HAP-1 (cell line): ENCODE measurements at places on chromosomes 16 and 17.
A peak's percentile ranks its signal among the peaks of the same experiment; 100 is the strongest.

GRCh38 chr17:35088356-35088880 lies 24.9 kb upstream of the RFFL start:
- DNase-seq: peak; percentile 33

DNA sequence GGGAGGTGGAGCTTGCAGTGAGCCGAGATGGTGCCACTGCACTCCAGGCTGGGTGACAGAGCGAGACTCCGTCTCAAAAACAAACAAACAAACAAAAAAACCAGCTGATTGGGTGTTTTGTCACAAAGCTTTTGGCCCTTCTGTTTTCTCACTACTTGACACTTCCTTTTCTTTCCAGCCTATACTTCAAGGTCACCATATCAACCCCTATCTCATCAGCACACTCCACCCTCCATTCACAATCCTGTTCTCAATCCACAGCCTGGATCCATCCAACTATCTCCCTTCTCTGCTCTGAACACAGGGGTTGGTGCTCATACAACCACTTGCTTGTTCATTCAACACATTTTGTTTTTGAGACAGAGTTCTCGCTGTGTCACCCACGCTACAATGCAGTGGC lies 6.6 kb upstream of the MED11 start:
- DNase-seq: no peak

DNA sequence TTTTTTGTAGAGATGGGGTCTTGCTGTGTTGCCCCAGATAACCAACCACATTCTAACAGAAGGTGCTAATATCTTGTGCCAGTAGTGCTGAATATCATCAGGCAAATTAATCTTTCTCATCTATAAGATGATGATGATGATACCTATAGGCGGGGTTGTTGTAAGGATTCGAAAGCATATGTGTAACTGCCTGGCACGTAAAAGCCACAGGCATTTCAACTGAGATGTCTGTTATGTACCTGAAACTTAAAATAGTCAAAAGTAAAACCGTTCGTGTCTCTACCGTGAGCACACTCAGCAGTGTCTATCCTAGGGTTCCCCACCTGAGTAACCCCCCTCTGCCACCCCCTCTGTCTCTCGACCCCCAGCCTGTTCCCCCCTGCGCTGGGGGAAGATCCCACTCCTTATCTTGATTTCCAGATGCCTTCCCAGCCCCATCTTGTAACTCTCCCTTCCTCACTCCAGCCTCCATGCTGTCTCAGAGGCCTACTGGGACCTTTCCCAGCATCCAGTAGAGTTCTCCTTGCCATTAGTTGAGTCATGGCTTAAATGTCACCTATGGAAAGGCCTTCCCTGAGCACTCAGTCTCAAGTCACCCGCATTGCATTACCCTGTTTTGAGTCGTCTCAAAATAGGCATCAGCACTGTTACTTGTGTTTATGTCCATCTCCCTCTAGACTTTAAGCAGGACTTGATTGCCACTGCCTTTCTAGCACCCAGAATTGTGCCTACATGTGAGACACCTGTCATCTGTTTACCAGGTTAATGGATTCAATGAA lies 34.1 kb downstream of the CDRT15 start:
- DNase-seq: no peak

GRCh38 chr17:28402224-28402630 lies 3.8 kb downstream of the SLC46A1 start:
- no peak for DNase-seq

DNA sequence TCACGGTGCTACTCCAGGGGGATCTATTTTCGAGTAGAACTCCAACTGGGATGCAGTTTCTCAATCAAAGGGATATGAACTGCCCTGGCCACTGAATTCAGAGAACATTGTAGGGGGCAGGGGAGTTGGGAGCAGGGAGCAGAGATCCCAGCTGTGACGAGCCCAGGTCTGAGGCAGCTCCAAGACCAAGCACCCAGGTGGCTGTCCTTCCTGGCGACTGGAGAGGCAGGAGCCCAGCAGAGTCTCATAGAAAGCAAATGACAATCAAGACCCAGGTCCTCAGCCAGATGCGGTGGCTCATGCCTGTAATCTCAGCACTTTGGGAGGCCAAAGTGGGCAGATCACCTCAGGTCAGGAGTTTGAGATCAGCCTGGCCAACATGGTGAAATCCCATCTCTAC lies 60.1 kb downstream of the TK2 start:
- no peak for DNase-seq

DNA sequence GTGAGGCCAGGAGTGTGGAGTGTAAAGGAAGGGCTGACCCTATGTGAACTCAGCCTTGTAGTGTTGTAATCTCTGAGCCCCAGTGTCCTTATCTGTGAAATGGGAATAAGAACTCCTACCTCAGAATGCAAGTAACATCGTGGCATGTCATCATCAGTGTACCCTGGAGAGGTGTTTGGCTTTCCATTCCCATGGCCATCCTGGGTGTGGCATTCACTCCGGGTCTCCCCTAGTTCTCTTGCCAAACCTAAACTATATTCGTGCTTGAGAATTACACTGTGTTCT lies 1.9 kb downstream of the NXPH3 start:
- DNase-seq: no peak

DNA sequence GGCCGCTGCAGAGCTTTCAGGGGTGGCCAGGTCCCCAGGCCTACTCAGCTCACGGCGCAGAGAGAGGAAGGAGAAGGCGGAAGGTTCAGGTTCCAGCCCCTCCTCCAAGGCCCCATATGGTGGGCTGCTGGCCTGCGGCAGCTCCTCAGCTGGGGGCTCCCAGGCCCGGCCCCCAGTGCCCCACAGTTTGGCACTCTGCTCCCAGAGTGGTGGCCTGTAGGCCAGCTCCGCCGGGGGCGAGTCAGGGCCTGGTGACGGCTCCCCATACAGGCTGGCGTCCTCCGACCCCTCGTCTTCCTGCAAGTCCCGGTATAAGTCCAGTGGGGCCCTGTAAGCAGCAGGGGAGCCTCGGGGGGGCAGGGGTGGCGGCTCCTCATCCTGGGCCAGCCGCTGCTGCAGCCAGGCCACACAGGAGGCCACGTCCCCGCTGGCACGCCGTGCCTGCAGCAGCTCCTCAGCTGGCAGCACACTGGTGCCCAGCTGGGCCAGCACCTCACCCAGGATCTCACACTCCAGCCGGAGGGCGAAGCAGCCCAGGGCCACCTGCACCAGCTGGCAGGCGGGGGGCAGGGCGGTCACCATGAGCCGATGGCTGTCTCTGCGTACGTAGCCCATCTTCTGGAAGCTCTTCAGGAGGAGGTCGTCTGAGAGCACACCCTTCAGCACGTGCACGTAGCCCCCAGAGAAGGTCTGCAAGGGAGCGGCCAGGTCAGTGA lies 3.7 kb downstream of the SPATA2L start:
- no peak for DNase-seq

- DNase-seq: no peak
Measured at GRCh38 chr16:86669937-86670749, 91.8 kb downstream of the FOXL1 start.

DNA sequence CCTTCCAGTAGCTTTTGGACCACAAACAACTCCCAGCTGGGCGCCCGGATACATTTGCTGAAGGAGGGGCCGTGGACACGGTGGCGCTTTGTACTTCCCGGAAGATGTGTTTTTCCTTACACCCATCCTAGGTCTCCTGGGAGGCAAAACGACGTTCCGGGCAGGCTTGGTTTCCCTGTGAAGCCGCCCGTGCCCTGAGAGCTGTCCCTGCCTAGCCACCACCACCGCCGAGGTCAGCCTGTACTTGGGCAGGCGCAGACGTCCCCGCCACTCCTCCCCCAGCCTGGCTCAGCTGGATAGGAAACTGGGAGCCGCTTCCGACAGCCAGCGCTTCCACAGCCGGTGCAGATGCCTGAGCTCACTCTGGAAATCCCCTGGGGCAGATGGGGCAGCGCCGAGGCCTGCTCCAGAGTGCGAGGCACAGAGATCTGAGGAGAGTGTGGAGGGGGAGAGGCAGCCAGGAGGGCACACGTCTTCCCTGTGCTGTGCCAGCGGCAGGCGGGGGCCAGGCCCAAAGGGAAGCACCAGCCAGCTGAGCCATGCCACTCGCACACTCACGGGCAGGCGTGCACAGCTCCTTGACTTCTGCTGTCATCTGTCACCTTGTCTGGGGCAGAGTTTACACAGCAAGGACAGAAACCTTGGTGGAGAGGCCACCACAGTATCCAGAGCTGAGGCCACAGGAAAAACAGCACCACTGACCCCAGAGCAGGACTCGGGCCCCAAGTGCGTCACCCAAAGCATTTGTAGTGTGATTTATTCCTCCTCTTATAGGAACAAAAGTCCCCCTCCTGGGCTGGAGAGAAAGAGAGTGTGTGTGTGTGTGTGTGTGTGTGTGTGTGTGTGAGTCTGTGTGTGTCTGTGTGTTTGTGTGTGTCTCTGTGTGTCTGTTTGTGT lies 3.0 kb downstream of the RHBDF2 start:
- no peak for DNase-seq

GRCh38 chr16:29674188-29674587 lies 4.8 kb upstream of the QPRT start:
- DNase-seq: no peak

DNA sequence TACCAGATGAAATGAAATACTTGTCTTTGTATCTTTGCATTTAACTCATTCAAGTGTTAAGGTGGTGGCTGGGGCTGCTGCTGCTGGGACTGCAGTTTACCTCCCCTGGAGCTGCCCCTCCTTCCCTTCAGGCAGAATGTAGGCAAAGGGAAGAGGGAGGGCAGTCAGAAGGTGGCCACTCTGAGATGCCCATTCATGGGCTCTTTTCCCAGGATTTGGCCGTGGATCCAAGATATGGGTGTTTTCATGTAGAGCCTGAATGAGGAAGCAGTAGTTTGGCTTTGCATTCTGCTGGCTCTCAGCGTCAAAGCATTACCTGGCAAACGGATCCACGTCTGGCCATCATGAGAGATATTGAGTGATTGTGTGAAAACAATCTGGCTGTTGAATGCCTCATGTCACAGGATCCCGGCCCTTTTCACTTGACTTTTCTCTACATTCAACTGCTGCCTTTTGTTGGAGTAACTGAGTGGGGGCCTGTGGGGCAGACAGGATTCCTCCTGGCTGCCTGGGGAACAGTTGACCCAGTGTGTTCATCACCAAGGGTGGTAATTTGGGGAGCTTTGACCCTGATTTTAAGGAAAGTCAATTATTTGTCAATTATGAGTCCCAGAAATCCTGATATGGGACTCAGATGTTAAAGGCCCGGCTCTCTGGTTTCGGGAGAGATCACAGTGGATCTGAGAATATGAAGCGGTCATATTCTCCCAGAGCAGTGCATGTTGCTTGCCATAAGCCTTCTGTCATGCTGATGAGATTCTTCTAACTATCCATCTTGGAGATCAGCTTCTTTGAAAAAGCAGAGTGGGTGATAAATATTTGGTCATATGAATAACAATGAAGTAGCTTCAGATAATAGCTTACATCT lies 236.8 kb downstream of the IRX3 start:
- peak; percentile 50 for DNase-seq

DNA sequence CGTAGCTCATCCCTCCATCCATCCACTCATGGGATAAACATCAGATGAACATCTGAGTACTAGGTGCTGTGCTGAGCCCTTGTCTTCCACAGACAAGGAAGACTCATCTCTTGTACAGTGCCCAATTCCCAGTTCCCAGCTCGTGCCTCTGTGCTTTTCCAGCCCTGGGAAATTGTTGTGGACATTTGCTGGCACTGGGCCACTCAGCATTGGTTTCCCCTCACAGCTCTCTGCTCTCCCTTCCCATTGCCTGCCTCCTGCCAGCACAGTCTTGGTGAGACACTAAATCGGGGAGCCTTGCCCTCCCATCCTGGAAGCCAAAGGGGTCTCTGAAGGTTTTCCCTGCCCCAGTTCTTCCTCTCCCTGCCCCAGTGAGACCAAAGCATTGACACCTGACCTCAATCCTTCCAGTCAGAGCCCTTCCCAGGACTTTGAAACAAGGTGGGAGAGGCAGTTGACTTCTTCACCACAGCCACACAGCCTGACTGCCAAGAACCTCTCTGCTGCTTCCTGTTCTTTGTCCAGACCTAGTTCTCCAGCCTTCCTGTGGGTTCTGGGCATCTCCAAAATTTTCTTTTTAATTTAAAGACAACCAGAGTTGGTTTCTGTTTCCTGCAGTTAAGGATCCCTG lies 50.2 kb downstream of the WSB1 start:
- DNase-seq: no peak

GRCh38 chr16:1102921-1103635 lies 7.0 kb upstream of the C1QTNF8 start:
- DNase-seq: peak; percentile 37

DNA sequence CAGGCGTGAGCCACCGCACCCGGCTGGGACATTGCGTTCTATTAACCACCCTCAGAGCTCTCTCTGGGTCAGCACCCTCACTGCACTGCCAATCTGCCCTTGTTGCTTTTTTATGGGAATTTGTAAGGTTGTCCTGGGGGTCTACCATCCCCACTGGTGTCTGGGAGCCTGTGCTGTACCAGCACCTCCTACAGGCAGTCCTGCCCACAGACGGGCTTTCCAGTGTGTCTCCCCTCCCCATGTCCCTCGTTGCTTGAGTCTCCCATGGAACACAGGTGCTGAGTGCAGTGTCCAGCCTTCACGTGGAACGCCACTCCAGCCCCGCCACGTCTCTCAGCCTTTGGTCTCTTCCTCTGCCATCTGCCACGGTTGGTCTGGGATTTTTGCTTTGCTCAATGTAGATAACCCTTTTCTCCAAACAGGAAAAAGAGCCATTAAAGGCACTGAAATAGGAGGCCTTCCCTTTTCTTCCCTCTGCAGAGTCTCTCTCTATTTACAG lies 68.0 kb upstream of the CBX4 start:
- no peak for DNase-seq

DNA sequence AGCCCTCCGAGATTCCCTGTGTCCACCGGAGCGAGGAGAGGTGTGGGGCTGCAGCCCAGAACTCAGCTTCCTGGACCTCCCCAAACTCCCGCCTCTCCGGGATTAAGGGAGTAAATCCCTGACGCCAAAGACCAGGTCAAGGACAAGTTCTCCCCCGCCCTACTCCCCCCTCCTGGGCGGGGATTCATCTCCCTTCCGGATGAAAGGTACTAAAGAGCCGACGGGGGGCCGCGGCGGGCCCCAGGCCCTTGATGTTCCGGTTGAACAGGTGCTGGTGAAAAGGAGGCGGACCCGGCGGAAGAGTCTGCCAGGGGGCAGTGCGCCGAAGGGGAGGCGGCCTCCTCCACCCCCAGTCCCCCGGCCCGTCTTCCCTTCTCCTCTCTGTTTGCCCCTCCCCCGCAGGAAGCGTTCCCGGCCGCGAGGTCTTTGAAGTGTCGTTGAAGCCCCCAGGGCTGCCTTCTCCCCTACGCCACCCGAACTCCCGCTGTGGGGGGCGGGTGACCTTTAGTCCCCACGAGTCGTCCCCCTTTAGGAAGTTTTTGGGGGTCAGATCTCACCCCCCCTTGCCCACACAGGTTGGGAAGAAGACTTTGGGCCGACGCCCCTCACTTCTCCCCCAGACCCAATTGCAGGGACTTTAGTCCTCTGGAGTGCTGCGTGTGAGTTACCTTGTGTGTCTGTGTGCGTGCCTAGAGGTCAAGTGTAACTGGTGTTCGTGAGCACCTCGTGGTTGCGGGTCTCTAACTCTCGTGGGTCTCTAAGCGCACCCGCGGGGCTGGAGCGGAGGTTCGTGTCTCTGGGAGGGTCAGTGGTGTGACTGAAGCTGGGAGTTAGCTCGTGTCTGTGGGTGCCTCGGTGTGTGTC lies 1.1 kb upstream of the MLLT6 start:
- DNase-seq: peak; percentile 97

- no peak for DNase-seq
Measured at GRCh38 chr17:47792979-47793378, 28.6 kb downstream of the OSBPL7 start.
